ENCODE measurements at places on chromosomes 1 and 21.

- no peak for DNase-seq
These were observed 336.4 kb upstream of the FMN2 start for GRCh38 chr1:239755107-239755912.

DNA sequence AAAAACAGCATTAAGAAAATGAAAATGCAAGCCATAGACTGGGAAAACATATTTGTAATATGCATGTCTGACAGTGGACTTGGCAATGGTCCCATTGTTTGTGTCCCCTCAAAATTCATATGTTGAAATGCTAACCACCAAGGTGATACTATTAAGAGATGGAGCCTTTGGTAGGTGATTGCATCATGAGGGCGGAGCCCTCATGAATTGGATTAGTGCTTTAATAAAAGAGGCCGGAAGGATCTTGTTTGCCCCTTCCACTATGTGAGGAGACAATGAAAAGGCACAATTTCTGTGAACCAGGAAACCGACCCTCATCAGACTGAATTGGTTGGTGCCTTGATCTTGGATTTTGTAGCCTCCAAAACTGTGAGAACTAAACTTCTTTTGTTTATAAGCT is 232.3 kb downstream of the GPR52 start:
- no peak for DNase-seq

- DNase-seq, result no peak
These were observed 51.4 kb downstream of the PTBP2 start for GRCh38 chr1:96772972-96773371.

GRCh38 chr21:32900814-32901213 is 124.9 kb upstream of the OLIG2 start:
- no peak for DNase-seq

DNA sequence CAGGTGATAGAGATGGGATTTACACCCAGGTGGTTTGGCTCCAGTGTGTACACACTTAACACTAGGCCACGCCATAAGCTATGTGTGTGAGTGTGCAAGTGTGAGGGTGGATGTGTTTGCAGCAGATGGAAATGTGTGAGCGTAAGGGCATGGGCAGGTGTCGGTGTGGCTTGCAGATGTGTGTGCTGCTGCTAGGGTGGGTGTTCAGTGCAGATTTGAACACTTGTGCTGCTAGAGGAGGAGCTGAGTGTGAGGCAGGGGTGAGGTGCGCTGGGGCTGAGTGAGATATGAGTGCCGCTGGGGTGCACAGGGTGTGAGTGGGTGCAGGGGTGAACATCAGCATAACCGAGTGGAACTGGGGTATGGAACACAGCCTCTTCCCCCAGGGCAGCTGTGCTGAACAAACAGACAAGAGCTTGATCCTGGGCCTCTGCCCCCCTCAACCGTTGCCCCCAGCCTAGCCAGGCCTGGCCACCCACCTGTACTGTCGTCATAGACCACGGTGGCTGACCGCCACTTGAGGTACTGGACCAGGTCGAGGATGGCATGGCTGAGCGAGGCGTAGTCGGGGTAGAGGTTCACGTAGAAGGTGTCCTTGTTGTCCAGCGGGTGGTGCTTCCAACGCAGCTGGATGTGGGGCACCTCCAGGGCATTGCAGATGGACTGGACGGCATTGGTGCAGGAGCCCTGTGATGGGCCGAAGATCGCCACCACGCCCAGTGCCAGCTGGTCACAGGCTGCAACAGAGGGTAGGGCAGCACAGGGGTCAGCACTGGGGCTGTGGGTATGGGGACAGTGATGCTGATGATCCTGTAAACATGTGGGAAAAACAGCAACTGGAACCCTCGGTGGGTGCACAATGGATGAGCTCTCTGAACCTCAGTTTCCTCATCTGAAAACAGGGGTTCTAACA is 153.9 kb downstream of the GRIK3 start:
- no peak for DNase-seq
